ENCODE measurements at places on chromosomes 5 and 9. TPM values are rescaled to one million over a fixed set of nuclear protein-coding genes. Genes with fewer than 3 reads are reported as not detected.
A peak's percentile ranks its signal among the peaks of the same experiment; 100 is the strongest.

- no peak for DNase-seq
These were observed 279.6 kb upstream of the GRAMD2B start for GRCh38 chr5:126143622-126144021.

GFI1B gene
- not detected for total RNA-seq

DNA sequence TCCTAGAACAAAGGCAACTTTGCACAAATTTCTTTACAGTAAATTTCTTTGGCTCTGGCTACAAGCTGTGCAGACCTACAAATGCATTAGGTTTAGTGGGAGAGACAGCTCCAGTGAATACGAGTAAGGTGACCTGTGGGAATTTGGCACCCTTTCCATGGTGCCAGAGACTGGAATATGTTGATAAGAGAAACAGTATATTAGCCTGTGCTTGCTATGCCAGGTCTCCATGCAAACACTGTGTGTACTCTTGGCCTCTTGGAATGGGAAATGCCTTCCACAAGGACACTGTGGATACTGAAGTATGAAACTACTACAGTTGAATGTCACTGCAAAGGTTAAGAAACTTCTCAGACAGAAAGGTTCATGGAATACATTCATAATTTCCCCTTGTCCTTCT lies 458.5 kb downstream of the IRX1 start:
- no peak for DNase-seq

CER1 gene
- not detected for total RNA-seq

DNA sequence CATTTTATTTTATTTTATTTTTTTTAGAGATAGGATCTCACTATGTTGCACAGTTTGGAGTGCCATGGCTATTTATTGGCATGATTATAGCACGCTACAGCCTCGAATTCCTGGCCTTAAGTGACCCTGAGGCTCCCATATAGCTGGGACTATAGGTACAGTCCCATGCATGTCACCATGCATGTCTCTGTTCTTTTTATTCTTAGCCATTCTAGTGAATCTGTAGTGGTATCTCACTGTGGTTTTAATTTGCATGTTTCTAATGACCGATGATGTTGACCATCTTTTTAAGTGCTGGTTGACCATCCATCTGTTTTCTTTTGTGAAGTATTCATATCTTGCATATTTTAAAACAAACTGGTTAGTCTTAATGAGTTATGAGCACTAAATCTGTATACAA lies 76.1 kb downstream of the SLC44A1 start:
- no peak for DNase-seq

DNA sequence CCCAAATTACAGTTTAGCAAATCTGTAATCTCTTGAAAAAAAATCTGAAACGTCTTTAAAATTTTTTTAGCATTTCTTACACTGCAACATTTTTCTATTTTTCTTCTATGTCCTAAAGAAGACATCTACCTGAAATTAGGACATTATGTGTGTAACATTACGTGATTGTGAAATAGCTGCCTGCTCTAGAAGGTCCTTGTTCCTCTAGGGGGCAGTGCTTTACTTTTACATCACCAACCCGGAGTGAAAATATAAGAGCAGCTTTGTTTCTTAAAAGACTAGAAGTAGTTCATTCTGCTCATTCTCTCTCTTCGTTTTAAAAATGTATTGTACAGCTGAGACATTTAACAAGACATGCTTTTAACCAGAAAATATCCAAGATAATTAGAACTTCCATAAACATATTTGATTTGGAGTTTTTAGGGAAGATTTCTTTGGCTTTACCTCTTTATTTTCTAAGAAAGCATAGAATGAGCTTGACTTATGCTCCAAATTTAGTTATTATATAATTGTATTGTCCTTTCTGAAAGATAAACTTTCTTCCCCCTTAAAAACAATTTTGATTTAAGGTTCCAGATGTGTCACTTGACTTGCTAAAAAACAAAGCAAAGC lies 48.1 kb upstream of the RIOK2 start:
- peak; percentile 47 for DNase-seq

DNA sequence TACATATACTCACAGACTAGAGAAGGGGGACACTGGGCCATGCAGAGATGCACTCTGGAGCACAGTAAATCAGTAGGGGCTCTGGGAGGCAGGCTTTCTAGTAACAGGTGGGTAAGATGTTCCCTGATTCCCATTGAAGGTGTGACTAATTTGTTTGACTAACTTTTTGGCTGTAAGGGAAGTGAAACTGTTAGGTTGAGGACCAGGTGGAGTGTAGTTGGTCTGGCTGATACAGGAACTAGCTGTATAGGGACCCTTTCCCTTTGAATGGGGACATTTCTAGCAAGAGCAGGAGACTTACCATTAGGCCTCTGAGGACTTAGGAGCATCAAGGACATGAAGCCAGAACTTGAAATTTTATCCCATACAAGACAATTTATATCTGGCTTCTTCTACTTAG lies 989.6 kb upstream of the COX7C start:
- DNase-seq = no peak

DNA sequence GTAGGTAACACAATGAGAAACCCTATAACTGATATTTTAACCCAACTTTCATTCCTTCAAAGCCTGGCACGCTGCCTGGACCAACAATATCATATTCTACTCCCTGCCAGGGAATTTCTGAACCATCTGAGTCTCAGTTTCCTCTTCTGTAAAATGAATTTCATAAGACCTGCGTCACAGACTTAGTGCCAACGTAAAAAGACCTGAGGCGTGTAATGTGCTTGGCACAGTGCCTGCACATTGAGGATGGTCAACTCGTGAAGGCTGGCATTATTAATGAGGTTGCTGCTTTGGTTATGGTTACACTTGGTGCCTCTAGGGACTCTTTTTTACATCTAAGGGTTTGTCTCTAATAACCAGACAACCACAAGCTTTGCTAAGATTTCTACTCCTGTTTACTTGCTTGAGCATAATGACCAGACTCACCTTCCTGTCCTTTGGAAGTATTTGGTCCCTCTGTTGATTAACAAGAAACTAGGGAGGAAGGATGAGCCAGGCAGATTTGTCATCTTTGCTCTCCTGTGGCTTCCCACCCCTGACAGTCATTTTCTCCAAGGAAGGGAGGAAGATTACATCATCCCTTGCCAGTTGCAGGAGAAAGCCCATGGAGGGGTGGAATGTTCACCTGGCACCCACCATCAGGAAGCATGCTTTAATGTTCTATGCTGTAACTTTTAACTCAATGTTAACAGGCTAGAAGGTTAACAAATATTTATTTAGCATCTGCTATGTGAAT lies 79.0 kb downstream of the PAPPA start:
- no peak for DNase-seq

DNA sequence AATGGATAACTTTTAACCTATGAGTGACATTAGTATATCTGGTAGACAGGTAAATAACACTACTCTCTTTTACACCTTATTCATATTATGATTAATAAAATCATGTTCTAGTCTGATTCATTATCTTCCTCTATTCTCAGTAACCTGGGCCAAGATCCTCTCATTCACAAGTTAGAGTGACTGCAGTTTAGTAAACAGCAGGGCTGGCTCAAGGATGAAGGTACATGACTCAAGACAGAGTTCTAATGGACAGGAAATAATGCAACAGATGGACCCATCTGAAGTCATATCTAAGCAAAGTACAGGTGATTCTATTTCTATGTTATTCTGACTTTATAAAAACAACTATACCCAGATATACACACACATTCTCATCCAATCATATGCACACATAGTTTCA lies 582.5 kb upstream of the CDH18 start:
- DNase-seq = no peak

- no peak for DNase-seq
These were observed 188.6 kb downstream of the NR3C1 start for GRCh38 chr5:143214890-143215289.

DNA sequence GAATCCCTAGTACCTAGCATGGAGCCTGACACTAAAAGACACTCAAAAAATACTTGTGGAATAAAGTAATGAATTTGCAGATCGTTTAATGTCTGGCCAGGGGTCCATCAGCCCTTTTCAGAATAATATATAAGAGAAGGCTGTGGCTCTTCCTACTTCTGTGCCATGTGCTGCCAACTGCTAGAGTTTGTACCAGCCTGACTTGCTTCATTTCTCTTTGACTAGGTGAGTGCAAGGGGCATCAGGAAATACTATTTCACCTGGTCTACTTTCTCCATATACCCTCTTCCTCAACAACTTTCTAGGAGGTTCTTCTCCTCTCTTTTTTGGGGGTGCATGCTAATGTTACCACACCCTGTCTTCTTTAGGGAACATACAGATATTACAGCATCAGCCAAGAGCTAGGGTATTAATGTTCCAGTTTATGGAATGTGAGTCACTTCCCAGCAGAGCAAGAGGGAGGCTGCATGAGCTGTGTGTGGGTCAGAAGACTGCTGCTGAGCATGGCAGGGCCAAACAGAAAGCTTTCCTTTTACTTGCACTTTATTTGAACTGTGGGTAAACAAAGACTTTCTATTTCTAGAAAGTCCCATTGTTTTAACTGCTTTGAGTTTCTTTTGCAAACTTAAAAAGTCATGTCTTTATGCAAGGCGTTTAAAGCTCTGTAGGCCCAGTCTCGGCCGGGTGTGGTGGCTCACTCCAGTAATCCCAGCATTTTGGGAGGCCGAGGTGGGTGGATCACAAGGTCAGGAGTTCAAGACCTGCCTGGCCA lies 158.9 kb downstream of the ADAMTSL1 start:
- DNase-seq = no peak

- DNase-seq = no peak
These were observed 18.1 kb downstream of the SLC12A2 start for GRCh38 chr5:128101676-128102075.

- DNase-seq = no peak
These were observed 522.2 kb downstream of the CSNK1G3 start for GRCh38 chr5:124034083-124034700.

- DNase-seq = no peak
These were observed 34.8 kb upstream of the PUM3 start for GRCh38 chr9:2878701-2879100.

DNA sequence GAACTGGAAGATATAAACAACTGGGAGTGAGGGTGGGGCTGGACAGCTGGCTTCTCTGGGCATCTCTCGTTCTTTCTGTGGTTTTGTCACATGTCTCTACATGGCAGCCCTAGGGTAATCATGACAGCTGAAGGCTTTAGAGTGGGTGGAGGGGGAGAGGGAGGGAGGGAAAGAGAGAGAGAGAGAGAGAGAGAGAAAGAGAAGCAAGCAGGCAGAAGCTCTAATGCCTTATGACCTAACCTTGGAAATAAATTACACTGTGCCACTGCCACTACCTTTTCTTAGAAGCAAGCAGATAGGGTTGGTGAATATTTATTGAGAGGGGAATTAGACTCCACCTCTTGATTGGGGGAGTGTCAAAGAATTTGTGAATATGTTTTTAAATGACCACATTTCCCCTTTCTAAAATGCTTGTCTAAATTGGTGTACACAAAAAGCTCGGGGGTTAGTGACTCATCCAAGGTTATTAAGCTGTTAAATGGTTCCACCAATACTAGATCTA lies 2.6 kb upstream of the DAPK1 start:
- no peak for DNase-seq

ENTPD8 gene
- not detected for total RNA-seq

DNA sequence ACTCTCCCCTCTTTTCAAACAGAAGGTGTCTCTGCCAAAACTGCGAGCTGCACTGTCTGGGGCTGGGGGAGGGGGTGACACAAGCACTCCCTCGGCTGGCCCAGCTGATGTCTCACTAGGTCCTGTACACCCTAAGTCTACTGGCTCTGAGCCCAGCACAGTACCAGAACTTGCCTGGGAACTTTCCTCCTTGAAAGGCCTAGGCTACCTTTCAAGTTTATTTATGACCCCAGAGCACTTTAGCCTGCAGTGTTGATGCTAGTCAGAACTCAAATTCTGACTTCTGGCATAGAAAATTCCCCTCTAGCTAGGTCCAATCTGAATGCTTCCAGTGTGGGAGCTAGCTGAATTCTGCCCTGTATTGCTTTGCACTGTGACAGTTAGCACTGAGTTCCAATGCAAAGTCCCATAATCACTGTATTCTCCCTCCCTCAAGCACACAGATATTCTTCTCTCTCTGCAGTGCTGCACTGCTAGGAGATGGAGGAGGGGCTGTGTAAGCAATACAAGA lies 10.5 kb downstream of the LURAP1L start:
- DNase-seq = no peak

- DNase-seq = no peak
These were observed 3.1 kb downstream of the PTGES2 start for GRCh38 chr9:128124451-128124850.

CRHBP gene
- total RNA-seq = not detected

PFN3 gene
- not detected for total RNA-seq

DNA sequence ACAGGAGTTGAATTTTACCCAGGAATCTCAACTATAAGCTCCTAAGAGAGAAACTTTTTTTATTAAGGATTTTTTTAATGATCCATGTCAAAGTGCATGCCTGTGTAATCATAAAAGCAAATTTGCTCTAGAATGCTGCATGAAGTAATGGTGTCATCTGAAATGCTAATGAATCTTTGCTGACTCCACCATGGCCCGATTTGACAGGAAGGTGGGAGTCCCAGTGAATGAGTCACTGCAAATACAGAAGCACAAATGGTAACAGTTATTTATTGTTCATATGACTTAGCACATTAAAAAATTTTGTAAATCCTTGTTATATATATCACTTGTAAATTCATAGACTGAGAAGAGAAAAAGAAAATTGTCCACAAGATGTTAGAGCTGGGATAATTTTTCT lies 341.3 kb downstream of the RASEF start:
- no peak for DNase-seq

- no peak for DNase-seq
These were observed 70.6 kb downstream of the SH3TC2 start for GRCh38 chr5:148992265-148992664.

- DNase-seq = no peak
These were observed 2.6 kb upstream of the PBX3 start for GRCh38 chr9:125744616-125745015.

DNA sequence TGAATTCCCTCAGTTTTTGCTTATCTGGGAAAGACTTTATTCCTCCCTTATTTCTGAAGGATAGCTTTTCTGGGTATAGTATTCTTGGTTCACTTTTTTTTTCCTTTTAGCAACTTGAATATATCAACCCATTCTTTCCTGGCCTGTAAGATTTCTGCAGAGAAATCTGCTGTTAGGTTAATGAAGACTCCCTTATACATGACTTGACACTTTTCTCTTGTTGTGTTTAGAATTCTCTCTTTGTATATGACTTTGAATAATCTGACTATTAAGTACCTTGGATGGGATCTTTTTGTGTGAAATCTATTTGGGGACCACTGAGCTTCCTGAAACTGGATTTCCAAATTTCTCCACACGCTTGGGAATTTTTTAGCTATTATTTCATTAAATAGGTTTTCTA lies 55.0 kb upstream of the CDK5RAP2 start:
- no peak for DNase-seq

UAP1L1 gene
- 49.8 TPM for total RNA-seq

DNA sequence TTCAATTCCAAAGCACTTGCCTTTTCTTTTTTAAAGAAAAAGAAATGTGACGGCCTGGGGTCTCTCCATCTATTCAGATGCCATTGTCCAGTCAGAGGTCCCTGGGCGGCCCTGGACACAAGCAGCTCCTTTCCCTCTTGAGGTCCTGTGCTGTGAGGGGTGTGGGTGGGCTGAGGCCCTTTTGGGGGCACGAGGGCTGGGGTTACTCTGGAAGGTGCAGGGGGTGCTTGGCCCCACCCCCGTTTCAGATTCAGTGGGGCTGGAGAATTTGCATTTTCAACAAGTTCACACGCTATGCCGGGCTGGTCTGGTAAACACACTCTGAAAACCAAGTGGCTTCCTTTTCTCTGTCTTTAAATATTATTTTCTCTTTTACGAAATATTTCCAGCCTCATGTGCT lies 91.4 kb upstream of the PHYKPL start:
- DNase-seq = no peak

Data from activated CD8-positive, alpha-beta T cell treated with anti-CD3 and anti-CD28 coated beads for 36 hours (primary cell).